ENCODE measurements at places on chromosomes 16 and 17.

- DNase-seq, result no peak
Observed at GRCh38 chr17:73872816-73873215, 228.6 kb upstream of the SDK2 start.

- no peak for DNase-seq
Observed at GRCh38 chr16:14522671-14523070, 107.4 kb downstream of the PARN start.

DNA sequence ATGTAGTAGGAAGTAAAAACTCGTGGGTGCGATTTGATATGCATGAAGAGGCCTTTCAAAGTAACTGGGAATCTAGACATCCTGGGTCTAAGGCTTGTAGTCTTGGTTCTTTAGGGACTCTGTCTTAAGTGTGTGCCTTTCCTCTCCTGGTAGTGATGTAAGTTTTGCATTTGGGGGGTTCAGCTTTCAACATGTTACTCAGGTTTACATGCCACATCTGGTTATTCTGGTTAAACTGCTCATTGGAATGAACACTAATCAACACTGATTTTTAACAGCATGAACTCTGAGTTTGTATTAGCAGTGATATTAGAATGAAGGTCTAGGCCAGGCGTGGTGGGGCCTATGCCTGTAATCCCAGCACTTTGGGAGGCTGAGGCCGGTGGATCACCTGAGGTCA is 15.1 kb downstream of the PGS1 start:
- no peak for DNase-seq

DNA sequence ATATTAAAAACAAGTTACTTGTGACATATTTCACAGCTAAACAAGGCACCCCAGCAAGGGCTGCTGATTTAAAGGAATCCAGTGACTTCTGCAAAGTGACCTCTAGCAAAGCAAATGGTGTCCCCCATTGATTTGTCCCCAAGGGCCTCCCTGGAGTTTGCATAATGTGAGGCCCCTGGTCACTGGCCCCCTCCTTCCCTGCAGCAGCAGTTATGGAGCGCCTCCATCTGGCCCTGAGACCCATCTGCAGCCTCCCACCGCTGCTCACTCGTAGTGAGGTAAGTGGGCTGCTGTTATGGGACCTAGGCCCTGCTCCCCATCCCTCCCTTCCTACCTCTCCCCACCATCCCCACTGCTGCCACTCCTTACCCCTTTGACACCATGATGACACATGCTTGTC is 19.6 kb upstream of the EEF2K start:
- DNase-seq, result no peak

- peak; percentile 74 for DNase-seq
Observed at GRCh38 chr17:38454532-38454931, 26.3 kb downstream of the ARHGAP23 start.

DNA sequence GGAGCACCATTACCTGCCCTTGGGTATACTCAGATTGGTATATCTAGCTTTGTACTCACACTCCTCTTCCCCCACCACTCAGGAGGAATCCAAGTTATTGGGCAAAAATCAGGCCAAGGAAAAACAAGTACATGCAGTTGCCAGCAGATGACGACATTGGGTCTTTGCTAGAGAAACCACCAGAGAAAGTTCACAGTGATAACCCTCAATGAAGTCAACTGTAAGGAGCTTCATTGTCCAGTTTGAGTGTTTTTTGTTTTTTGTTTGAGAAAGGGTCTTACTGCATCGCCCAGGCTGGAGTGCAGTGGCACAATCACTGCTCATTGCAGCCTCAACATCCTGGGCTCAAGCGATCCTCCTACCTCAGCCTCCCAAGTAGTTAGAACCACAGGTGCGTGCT is 34.6 kb upstream of the TOX3 start:
- no peak for DNase-seq

GRCh38 chr16:9778849-9779248 is 403.4 kb downstream of the GRIN2A start:
- no peak for DNase-seq

DNA sequence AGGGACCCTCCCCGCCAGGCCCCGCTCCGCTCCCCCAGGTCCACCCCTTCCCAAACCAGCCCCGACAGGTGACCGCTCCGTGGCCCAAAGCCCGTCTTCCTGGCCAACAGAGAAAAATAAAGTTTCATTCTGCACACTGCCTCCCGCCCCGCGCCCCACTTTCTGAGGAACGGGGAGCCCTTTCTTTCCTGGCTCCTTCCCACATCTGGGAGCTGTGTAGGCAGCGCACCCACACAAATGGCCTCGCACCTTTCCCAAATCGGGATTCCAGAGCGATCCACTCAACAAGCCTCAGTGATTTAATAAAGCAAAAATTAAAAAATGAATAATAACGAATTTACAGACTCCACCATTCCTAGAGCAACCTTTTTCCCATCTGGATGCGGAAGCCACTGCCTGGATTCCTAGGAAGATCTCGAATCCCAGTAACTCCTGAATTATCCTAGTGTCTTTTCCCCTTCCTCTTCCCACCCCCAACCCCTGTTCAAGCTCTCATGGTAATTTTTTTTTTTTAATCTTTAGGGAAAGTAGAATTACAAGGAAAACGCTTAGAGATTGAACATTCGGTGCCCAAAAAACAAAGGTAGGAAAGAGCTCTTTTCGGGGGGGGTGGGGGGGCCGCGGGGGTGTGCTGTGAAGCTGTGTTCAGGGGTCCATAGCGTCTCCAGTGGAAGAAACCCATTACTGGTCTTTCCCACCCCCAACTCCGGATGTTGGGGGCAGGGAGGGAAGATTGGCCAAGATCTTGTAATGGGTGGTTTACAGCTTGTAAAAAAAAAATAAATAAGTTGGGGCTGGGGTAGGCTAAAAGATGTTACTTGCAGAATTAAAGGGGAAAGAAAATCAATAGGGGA is 1.6 kb downstream of the IGF2BP1 start:
- DNase-seq, result no peak

- DNase-seq, result peak; percentile 94
Observed at GRCh38 chr17:55454906-55455474, 33.4 kb upstream of the MMD start.

DNA sequence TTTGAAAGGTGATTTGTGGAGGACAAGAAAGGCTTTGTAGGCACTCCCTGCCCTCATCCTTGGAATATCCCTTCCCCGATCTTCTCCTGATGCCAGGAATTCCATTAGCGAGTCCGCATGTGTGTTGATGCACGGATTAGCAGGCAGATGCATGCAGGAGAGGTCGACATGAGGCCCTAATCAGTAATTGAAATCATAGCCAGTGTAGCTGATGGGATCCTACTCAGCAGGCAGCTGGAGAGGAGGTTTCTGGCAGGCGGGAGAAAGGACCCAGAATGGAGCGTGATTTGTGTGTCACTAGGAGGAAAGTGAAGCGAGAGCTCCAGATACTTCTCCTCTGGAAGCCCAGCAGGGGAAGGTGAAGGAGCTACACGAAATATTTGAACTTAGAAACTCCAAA is 196.3 kb upstream of the CDH11 start:
- DNase-seq, result no peak

GRCh38 chr17:41976142-41976768 is 9.7 kb downstream of the CNP start:
- DNase-seq, result no peak

- no peak for DNase-seq
Observed at GRCh38 chr17:28585851-28586250, 9.2 kb upstream of the ALDOC start.

DNA sequence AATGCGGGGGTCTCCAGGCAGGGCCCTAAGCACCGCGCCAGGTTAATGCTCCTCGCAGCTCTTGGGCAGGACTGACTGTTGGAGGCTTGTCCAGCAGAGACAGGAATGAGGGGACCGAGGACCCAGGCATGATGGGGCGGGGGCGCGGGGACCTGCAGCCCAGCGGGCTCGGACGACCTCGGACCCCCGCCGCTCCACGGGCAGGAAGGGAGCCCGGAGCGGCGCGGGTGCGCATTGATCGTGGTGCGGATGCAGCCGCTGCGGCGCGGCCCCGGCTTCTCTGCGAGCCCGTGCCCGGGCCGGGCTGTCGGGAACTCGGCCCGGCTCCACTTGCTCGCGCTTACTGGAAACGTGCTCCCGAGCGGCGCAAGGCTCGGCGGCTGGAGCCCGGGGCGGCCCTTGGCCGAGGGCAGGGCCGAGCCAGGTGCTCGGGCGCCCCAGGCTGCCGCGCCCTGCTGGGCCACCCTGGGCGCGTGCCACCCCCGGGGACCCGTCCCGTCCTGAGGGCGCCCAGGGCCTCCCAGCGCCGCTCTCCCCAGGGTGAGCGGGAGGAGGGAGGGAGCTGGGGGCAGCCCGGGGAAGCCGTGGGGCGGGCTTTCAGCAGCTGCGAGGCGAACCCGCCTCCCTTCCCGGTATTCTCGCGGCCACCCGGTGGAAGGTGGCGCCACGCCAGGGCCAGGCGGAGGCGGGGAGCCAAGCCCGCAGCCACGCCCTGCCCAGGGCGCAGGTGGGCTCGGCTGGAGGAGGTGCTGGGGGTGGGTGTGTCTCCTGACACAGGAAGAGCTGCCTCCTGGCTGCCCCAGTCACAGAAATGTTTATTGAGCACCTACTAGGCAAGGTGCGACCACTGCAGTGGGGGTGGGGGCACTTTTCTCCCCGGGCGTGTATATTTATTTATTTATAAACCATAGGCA is 45.9 kb downstream of the SOCS3 start:
- peak; percentile 75 for DNase-seq

- peak; percentile 8 for DNase-seq
Observed at GRCh38 chr16:75402821-75403475, 30.4 kb downstream of the CFDP1 start.

GRCh38 chr17:70120425-70120824 is 45.4 kb downstream of the KCNJ16 start:
- DNase-seq, result no peak

DNA sequence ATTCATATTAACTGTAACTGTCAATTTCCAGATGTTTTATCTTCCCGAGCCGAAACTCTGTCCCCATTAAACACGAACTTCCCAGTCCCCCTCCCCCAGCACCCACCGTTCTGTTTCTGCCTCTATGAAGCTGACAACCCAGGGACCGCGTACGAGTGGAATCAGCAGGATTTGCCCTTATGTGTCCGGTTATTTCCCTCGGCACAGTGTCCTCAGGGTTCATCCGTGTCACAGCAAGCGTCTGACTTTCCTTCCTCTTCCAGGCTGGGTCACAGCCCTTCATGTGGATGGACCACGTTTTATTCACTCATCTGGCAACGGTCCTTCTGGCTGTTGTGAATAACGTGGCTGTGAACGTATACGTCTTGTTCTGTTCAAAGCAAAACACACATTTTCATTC is 31.3 kb downstream of the METRNL start:
- no peak for DNase-seq

GRCh38 chr16:10485698-10486382 is 94.6 kb downstream of the EMP2 start:
- DNase-seq, result peak; percentile 40

DNA sequence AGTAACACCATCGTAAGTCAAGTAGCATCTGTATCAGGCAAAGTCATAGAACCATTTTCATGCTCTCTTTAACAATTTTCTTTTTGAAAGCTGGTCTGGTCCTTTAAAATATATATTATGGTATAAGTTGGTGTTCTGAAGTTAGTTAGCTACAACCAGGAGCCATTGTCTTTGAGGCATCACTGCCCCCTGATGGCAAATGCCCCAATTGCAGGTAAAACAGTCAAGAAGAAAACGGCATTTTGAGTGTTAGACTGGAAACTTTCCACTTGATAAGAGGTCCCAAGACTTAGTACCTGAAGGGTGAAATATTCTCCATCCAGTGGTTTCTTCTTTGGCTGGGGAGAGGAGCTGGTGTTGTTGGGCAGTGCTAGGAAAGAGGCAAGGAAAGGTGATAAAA is 14.1 kb downstream of the TP53 start:
- DNase-seq, result no peak

DNA sequence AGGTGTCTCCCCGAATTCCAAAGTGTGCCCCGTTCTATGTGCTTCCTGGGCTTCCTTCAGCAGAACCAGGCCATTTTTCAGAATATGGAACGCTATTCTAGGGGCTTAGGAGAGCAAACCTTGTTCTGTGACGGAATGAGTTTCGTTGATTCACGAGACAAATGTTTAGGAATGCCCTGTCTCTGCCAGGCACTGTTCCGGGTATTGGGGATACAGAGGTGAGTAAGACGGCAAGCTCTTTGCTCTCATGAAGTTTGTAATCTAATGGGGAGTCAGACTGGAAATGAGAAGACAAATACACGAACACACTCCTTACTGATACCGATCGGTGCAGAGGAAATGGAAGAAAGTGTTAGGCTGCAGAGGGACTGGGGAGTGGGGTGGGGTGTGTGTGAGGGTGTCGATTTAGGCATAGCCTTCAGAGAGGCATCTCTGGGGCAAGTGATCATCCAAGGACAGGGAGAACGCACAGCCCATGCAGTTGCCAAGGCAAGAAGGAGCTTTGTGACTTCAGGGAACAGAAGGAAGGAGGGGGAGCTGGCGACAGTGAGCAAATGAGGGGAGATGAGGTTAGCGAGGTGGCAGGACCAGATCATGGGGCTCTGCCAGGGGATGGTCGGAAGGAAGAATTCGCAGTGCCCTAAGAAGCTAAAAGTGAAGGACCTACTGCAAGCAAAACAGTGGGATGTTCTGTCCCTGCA is 189.6 kb downstream of the MSI2 start:
- no peak for DNase-seq

DNA sequence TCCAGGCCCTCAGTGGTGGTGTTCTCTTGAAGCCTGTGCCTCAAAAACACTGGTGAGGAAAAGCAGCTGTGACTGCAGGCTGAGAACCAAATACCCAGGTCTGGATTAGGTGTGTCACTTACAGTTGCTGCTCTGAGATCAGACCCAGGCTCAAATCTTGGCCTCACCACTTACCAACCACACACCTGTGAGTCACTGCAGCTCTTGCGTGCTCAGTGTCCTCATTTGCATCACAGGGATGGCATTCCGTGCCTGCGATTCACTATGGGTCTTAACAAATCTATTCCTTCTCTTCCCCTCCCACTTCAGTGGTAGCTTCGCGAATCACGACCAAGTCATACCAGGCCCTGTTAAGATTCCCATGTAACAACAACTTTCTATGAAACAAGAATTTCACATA is 233.4 kb upstream of the HSBP1 start:
- no peak for DNase-seq

GRCh38 chr16:86806181-86806837 is 228.0 kb downstream of the FOXL1 start:
- DNase-seq, result no peak

DNA sequence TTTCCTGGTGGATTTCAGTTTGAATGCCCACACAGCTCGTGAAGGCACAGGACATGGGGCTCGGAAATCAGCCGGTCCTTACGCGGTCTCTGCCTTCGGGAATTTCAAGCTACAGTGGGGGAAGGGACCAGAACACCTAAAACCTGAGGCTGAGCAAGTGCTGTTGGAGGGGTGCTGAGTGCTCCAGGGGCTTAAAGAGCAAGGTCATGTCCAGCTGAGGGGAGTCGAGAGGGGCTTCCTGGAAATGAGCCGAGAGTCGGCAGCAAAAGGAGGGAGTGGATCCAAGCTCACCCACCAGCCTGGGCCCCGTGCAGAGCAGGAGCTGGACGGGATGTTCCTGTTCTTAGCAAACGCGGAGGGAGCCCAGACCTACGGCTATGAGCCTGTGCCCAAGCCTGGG is 73.2 kb upstream of the RPL38 start:
- no peak for DNase-seq

GRCh38 chr16:71479420-71479819 is 9.7 kb downstream of the ZNF19 start:
- DNase-seq, result no peak
